Epithelial cell of prostate (primary cell): ENCODE measurements at places on chromosomes 11 and 22.

DNA sequence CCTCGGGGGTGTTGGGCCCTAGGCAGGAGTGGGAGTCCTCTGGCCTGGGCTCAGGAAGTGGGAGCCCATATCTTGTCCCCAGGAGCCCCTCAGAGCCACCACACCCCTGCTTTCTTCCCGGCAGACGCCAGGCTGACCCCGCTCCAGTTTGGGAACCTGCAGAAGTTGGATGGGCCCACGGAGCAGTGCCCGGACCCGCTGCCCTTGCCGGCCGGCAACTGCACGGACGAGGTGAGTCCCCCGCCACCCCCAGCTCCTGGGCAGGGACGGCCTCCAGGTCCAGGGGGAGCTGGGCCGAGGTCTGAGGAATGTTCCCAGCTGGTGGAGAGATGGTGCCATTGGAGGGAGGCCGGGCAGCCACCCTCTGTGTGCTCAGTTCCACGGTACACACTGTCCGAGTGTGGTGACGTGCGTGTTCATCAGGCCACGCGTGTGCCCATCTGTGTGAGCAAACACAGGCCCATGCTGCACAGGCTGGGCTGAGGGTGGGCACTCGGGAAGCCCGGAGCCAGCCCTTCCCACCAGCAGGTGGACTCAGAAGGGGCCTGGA is 4.8 kb downstream of the MUC5B start:
- no peak for DNase-seq

DNA sequence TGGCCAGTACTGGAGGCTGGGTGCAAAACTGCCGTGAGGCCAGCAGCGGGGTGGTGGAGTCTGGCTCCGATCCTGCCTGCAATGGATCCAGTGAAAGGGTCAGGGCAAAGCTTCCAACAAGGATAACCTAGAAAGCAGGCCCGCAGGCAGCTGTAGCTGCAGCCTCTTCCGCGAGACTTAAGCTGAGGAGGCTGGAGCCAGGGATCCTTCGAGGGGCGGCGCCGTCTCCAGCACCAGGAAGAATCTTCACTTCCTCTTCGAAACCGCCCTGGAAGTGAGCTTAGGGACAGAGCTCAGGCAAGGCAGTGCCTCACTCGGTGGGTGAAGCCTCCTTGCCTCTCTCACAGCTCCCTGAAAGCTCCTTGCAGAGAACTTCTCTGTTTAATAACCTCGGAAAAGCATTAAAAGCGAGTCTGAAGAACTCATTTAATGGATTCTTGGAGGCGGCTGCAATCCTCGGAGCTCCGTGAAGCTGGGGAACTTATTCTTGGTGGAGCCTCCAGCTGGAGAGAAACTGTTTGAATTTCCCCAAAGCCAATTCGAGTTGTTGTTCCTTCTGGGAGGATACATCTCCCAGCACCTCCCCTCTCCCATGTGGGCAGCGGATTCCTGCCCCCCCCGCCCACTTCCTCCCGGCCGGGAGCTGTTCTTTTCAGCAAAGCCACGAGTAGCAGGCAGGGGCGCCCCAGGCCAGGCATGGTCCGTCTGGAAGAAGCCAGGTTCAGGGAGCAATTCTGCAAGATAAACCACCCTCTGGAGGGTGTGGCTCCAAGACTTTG is 169.9 kb downstream of the CTTN start:
- DNase-seq, result no peak

- no peak for DNase-seq
Measured at GRCh38 chr11:79100093-79100910, 340.5 kb downstream of the TENM4 start.

- no peak for DNase-seq
Measured at GRCh38 chr22:19942157-19943081, 801 bp upstream of the TXNRD2 start.

DNA sequence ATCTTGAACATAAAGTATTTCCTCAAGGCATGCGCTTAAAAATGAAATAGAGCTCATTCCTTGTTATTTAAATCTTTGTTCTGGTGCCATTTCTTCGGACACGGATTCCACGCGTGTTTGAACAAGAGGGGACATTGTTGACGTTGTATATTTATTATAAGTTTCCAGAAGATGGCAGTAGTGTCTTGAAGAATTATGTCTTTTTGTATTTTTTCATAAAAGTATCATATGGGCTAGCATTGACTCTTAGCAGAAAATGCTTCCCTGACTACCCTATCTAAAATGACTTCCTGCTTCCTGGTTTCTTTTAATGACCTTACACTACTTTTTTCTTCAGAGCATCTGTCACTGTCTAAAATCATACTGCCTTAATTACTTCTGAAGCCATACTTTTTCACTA is 20.4 kb downstream of the BIRC2 start:
- no peak for DNase-seq

- no peak for DNase-seq
Measured at GRCh38 chr11:130876931-130877915, 39.1 kb downstream of the SNX19 start.

DNA sequence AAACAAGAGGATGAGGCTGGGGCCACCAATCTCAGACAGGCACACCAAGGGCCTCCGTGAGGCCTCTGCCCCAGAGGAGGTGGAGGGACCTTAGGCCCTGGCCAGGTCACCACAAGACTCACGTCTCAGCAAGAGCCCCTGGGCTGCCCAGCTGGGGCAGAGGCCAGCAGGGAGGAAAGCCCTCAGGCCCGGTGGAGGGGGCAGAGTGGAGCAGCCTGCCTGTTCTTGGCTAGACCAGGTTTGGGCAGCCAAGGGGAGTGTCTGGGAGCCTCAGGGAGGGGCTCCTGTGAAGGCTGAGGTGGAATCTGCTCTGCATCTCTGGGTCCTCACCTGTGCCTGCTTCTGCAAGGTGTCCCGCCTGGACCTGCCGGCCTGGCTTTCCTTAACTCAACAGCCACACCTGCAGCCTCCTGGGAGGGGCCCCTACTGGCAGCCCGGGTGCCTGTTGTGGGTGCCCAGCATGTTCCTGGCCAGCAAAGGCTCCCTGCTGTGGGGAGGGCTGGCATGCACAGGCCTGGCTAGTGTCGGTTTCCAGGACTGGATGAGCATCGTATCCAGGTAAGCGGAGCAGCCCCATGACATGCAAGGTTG is 11.9 kb downstream of the TTLL12 start:
- DNase-seq, result no peak

DNA sequence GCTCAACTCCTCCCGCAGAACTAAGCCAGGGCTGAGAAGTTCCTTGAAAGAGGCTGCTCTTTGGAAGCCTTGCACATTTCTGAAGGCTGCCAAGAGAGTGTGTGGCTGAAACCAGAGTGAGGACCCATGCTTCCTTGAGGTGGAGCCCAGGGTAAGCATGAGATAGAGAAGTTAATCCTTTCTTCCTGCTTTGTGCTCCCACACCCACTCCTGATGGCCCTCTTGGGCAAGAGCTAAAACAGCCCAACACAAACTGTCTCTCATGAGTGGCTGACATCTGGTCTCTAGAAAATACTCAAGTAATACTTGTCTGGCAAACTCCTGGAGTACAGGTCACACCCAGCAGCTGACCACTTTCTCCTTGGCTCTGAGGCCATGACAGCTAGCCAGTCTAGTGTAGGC is 523.7 kb downstream of the INSC start:
- no peak for DNase-seq

DNA sequence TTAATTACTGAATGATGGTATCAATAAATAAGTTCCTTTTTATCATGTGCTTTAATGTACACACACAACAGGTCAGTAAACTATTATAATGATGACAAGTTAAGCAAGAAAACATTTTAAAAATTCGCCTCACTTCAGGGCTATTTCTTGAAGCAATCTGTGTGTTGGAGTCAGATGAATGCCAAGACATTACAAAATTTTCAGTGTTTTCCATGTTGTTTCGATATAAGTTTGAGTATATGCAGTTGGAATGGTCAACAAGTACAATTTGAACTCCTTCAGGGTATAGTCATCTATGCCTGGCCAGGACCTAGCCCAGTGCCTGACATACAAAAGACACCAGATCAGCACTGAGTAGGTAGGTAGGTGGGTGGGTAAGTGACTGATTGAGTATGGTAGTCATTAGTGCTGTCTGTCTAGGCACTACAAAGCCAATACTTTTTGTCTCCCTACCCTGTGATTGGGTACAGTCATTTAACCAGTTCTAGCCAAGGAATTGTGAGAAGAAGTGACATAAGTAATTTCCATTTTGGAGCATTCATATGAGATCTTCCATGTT is 7.5 kb downstream of the PRCP start:
- DNase-seq, result no peak
